ENCODE measurements at places on chromosomes 7 and 10.

DNA sequence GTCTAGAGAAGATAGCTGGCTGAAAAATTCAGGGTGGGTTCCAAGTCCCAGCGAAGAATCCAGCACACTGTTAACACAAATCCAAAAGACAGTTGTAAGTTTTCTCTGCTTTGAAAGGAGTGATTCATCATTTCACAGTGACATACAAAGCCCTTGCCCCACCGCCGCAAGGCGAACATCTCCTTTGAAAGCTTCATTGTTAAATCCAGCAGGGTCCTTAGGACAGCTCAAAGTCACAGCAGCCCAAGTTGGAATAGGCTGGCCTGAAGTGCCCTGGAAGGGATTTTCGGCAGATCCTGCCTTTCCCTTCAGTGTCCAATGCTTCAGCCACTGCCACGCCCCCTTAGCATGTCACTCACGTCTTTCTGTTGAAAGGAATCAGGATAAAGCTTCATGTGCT, 526.1 kb downstream of the CALN1 start:
- no peak for DNase-seq

DNA sequence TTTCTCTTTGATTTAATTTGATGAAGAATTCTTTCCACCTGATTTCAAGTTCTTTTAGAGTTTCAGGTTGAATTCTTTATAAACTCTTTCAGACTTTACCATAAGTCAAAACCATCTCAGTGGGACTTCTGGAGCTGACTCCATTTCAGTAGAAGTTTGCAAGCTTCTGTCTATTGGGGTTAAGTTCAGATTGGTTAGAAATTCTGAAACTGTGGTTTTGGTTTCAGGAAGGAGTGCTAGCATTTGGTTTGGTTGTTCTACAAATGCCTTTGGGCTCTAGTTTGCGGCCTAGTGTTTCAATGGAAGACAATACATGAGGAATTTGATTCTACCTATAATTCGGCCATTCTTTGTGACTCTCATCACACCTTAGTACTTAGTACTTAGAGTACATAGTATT, 176.8 kb upstream of the RHOBTB1 start:
- DNase-seq = no peak

GRCh38 chr7:64875658-64876406, 27.2 kb upstream of the ZNF273 start:
- DNase-seq = no peak

DNA sequence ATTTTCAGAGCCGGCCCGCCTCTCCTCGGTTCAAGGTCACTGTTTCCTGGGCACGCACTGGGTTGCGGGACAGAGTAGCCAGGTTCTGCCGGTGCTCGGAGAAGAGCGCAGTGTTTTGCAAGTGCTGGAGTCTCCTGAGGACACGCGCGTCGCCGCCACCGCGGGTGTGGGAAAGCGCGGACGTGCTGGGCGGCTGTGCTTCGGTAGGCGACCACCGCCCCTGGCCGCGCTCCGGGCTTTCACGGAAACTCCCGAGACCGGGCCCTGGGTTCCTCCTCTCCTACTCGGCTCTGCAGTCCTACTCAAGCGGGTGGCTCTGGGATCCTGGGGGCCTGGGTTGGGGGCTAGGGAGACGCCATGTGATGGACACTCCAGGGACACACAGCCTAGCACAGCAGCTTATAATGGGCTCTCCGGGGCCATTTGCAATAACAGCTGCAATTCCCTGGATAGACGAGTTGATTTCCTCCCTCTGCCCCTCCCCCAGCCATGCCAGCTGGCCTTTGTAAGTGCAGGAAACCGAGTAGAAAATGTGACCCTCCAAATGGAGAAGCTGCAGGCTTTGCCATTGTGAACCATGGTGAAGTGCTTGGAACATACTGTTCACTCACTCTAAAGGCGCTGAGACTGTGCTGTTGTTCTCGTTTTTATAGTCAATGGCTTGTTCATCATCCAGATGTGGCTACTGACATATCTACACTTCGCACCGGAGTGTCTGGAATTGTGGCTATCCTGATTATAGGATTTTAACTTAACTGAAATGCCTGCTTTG, 2.1 kb downstream of the FRAT1 start:
- no peak for DNase-seq

GRCh38 chr10:123359539-123359938, 205.3 kb downstream of the BUB3 start:
- no peak for DNase-seq

GRCh38 chr7:146119002-146119401, 2.4 kb downstream of the CNTNAP2 start:
- DNase-seq = no peak

GRCh38 chr7:71630516-71630915, 498.6 kb downstream of the GALNT17 start:
- DNase-seq = no peak

- no peak for DNase-seq
These were observed 31.7 kb downstream of the DCLRE1A start for GRCh38 chr10:113822174-113822573.

- DNase-seq = no peak
These were observed 80.6 kb downstream of the BEND7 start for GRCh38 chr10:13448216-13448615.

DNA sequence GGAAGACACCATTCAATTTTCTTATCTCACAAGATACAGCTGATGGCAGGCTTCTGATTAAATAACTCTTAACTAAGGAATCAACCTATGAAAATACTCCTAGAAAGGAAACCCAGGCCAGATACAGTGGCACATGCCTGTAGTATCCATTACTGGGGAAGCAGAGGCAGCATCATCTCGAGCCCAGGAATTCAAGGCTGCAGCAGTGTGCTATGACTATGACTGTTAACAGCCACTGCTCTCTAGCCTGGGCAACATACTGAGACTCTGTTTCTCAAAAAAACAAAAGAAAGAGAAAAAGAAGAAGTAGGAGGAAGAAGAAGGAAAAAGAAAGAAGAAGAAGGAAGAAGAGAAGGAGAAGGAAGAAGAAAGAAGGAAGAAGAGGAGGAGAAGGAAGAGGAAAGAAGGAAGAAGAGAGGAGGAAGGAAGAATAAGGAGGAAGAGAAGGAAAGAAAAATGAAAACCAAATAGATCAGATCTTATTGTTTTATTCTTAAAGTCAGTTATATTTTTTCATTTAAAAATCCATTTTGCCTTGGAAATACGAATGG, 18.0 kb downstream of the DPY19L1 start:
- DNase-seq = no peak

DNA sequence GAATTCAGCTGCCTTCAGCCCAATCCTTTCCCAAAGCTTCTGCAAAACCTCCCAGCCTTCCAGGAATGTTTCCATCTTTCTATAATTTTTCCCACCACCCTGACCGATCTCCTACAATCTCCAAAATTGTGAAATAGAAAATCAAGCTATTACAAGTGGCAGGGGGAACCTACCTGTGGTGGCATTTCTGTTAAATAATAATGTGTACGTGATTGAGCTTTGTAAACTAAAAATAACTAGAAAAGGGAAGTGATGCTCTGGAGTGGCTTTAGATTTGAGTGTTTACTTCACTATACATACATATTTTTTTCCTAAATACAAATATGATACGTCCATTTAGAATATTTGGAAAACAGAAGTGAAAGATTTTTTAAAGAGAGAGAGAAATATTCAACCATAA, 593.6 kb downstream of the GRM8 start:
- no peak for DNase-seq

GRCh38 chr7:39686261-39686924, 63.0 kb downstream of the RALA start:
- no peak for DNase-seq

DNA sequence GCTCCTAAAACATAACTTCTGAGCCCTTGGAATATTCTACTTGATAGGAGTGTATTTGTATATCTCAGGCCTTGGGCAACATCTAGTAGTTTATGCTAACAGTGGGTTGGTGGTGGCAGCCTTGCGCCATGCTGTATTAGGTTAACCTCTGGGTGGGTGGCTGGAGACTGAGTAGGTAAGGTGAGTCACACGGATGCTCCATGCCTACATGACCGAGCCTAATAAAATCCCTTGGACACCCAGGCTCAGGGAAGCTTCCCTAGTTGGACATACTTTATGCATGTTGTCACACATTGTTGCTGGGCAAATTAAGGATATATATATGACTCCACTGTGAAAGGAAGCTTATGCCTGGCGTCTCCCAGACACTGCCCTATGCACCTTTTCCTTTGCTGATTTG, 6.0 kb upstream of the DAGLB start:
- no peak for DNase-seq

DNA sequence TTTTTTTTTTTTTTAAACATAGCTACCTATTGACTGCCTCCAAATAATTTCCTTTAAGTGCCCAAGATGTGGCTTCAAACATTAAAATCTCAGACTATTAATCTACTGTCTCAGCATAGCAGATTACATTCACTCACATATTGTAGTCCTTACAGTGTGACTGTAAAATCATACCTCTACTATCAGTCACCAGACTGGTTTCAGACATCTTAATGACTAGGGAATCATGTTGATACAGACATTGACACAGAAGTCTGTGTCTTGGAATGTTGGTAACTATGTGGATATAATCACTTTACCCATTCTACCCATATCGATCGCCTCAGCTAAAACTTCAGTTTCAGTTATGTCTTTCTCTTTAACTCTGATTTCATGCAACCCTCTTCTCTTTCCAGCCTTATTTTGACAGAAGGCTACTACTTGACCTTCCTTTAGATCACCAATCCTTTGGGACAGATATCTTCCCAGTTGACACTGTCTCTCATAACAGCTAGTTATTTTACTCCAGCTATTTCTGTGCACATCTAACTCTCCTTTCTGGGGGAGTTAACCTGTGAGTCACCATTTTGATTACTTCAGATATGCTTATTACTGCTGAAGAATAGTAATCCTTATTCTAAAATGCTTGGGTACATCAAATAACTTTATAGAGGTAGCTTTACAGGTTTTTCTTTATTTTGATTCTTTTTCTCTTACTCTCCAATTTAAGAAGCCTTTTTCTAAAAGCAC, 7.0 kb downstream of the TNKS2 start:
- no peak for DNase-seq

GRCh38 chr10:73810735-73811465, 498 bp downstream of the NDST2 start:
- DNase-seq = no peak

DNA sequence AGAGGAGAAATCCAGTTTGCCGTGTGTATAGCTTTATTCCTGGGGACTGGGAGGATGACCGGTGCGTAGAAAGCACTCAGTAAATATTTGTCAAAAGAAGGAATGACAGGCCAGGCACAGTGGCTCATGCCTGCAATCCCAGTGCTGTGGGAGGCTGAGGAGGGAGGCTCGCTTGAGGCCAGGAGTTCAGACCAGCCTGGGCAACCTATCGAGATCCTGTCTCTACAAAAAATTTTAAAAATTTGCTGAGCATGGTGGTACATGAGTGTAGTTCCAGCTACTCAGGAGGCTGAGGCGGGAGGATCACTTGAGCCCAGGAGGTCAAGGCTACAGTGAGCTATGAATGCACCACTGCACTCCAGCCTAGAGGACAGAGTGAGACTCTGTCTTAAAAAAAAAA, 15.8 kb downstream of the EPHB4 start:
- no peak for DNase-seq

- DNase-seq = peak; percentile 65
These were observed 102.1 kb upstream of the MDFIC start for GRCh38 chr7:114819616-114820362.

DNA sequence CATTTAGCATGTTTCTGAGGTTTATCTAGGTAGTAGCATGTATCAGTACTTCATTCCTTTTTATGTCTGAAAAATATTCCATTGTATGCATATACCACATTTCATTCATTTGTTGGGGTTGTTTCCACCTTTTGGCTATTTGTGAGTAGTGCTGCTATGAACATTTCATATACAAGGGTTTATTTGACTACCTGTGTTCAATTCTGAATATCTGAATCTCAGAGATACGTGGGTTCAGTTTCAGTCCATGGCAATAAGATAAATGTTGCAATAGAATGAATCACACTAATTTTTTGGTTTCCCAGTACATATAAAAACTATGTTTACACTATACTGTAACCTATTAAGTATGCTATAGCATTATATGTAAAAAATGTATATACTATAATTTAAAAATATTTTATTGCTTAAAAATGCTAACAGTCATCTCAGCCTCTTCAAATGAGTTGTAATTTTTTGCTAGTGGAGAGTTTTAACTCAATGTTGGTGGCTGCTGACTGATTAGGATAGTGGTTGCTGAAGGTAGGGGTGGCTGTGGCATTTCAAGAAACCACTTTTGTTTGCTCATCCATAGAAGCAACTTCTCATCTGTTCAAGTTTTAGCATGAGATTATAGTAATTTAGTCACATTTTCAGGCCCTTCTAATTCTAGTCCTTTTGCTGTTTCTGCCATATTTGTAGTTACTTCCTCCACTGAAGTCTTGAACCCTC, 13.9 kb downstream of the PLEKHA1 start:
- no peak for DNase-seq

- DNase-seq = no peak
These were observed 122.0 kb downstream of the TPK1 start for GRCh38 chr7:144713850-144714249.

- DNase-seq = no peak
These were observed 322.6 kb downstream of the KIF20B start for GRCh38 chr10:90023950-90024349.

DNA sequence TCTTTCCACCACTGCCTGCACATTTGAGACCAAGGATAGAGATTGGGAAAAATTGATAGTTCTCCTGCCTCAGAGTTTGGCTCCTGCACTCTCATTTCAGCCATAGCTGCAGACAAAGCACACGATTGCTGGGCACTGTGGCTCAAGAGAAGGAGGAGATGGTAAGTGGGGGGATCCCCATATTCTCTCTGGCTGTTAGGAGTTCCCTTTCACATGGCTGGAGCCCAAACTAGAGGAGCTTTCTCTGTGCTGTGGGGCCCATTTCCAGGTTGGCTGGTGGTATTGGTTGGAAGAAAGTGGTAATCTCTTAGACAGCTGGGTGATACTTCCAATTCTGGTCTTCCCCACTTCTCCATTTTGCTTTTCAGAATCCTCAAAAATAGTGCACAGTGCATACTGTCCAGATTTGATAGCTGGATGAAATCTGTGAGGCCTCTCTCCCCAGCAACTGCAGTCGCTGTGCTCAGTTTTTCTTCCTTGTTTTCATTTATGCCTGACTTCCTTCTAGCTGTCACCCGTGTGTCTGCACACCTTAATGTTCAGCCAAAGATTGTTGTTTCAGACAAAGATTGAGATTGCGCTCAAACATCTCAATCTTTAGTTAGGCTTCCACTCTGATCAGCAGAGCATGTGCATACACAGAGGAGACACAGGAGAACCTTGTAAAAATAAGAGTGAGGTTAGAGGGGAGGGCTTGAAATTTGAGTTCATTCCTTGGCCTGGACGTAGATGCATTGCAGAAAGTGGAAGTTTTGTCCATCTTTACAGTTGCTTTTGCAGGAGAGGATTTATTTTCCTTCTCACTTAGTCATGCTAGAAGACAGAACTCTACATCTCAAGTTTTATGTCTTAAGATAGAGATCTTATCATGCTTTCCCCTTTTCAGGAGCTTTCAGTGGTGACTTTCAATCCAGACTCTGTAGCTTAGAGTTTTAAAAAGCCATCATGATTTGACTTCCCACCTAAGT, 28.6 kb downstream of the RABGEF1 start:
- DNase-seq = no peak

DNA sequence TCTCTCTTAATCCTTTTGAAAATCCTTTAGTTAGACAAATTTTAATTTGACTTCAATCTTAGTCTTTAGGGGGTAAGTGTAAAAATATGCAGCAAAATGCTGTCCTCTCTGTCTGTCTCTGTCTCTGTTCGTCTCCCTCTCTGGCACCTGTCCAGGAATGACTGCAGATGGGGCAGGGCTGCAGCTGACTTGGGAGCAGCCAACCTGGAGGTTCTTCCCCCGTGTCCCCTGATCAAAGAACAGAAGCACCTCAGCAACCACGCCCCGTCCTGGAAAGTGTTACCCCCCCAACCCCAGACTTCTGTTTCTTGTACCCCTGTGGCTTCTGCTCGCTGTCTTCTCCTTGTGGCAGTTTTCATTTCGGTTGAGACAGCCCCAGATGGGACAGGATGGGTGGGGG, 141.6 kb upstream of the NPS start:
- DNase-seq = no peak
